ENCODE measurements at places on chromosomes 3 and 15.
A peak's percentile ranks its signal among the peaks of the same experiment; 100 is the strongest.

DNA sequence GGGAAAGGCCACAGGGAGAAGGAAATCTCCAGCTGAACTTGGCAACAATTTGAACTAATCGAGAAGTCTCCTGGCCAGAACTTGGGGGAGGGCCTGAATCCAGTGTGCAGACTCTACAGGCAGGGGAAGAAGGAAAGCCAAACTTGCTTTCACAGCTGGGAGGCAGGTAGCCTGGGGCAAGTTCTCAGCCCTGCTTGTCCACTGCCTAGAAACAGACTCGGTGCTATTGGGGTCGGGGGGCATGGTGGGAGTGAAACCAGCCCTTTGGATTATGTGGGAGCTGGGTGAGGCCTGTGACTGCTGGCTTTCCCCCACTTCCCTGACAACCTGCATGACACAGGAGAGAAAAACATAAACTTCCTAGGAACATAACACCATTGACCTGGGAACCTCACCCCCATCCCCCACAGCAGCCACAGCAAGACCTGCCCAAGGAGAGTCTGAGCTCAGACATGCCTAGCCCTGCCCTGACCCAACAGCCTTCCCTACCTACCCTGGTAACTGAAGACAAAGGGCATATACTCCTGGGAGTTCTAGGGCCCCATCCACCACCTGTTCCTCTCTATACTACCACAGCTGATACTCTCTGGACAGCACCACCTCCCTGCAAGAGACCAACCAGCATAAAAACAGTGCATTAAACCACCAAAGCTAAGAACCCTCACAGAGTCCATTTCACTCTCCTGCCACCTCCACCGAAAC lies 103.7 kb upstream of the MNS1 start:
- DNase-seq: no peak

DNA sequence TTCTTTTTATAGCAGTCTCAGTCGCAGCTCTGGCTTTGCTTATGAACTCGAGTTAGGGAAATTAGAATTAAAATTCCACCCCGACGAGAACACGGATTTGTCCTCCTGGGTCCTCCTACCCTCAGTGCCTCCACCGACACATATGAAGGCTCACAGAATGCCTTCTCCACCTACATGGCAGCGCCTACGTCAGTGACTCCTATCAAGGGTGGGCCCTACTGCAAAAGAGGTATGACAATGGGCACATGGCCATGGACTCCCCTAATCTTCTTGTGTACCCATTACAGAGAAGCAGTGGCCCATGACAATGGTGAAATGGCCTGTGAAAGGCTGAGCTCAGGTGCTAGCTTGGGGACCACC lies 173.0 kb upstream of the TLE3 start:
- DNase-seq: no peak

DNA sequence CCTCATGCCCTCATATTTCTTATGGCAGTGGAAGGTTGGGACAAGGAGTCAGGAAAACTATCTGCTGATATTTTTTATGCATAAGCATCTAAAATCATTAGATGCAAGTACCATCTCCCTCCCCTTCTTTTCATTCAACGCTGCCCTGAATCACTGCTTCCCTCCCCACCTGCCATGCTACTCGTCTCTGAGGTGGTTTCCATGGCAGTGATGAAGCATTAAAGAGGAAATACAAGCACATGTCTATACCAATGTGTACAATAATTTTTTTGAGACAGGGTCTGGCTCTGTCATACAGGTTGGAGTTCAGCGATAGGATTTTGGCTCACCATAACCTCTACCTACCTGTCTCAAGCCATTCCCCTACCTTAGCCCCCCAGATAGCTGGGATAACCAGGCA lies 67.5 kb upstream of the SETMAR start:
- DNase-seq: no peak

- no peak for DNase-seq
Observed at GRCh38 chr3:114504941-114505628, 211.3 kb downstream of the TIGIT start.

DNA sequence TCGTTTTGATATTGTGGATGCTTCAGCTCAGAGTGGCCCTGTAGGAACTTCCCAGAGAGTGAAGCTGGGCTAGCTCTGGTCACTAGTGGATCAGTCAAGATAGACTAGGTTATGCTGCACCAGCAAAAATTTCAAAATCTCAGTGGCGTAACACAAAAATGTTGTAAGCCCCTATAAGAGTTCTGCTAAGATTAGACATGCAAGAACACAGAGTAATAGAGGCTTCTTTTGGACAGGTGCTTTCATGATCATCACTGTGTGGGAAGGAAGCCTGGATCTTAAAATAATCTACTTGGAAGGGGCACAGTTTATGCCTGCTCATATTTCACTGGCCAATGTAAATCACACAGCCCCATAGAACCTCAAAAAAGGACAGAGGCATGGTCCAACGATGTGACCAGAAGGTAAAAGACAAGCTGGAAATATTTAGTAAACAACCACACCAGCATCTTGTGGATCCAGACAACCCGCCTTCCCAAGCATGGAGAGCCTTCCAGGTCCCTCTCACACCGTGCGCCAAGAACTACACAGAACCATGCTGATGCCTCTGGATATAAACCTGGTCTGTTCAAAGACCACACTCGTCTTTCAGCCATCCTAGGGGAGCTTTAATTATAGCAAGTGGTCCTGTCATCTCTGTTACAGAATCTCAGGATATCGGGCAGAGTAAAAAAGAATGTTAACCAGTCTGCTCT lies 554.3 kb downstream of the EPHB1 start:
- DNase-seq: no peak

DNA sequence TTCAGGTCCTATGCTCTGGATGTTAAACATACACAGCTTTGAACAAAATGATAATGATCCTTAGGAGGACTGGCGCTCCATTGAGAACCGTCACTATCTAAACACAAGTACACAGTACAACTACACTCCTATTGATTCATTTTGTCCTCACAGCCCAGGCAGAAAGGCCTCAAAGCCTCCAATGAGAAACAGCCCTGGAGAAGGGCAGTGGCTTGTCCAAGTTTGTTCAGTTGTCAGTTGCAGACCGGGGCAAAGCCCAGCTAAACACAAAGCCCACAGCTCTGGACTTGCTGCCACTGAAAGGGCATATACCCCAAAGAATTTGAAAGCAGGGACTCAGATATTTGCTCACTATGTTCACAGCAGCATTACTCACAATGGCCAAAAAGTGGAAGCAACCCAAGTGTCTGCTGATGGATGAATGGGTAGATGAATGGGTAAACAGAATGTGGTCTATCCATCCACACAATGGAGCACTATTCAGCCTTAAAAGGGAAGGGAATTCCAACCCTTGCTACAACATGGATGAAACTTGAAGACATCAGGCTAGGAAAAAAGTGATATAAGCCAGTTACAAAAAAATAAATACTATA lies 34.7 kb downstream of the NUP210 start:
- DNase-seq: no peak

- no peak for DNase-seq
Observed at GRCh38 chr15:88262064-88262463, 5.5 kb upstream of the NTRK3 start.

GRCh38 chr15:52529341-52529924 lies 753 bp upstream of the MYO5A start:
- no peak for DNase-seq

DNA sequence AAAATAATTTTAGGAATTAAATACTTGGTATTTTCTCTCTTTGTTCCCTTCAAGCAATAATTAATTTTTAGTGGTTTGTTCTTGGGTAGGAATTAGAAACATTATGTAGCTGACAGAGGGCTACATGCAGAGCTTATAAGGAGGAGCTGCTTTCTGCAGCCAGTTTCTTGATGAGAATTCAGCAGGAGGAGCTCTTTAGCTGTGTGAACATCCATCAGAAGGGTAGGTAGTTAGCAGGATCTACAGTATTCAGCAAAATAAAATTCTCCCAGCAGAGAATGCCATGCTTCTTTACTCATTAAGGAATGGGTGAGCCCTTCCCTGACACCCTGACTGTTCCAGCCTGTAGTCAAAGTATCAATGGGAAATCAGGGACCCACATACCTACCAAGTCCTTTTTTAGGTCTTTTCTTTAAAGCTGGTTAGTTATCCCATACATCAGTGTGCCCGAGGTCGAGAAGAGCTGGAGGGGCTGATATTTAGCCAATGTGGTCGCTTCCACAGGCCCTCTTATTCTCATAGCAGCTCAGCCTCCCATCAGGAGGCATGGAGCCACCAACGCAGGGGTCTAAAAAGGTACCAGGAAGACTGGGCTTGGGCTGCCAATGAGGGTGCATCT lies 54.0 kb downstream of the KCNAB1 start:
- DNase-seq: no peak

GRCh38 chr15:39692356-39693327 lies 90.0 kb downstream of the FSIP1 start:
- DNase-seq: no peak

GRCh38 chr3:48798998-48799397 lies 48.7 kb downstream of the PRKAR2A start:
- no peak for DNase-seq

DNA sequence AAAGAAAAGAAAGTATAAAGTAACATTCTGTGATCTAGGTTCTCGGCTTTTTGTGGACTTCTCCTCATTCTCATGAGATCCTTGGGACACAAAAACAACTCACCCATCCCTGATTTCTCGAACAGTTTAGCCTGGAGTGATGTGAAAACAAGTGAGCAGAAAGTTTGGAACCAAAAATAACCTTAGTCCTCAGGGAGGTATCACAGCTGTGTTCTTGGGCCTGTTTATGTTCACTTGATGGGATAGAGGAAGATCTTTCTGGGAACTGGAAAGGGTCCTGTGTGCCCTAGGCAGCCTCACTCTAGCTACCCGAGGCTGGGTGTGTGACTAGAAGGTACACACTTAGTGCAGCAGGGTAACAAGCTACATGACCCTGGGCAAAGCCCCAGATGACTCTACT lies 308.8 kb upstream of the PDZRN3 start:
- DNase-seq: no peak

DNA sequence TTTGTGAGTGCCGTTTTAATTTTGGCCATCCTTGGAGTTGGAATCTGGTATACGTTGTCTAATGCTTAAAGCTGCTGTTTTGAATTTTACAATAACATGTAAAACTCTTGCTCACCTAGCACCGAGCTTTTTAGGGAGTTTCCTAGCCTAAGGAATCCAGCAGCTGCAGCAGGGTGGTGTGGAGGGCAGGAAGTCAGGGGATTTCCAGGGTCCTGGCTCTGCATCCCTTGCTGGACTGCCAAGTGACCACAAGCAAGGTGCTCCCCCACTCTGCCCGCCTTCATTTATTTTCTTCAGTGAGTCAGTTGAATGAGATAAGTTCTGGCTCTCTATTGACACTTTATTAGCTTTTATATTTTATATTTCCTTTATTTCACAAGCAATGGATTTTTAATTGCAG lies 113.7 kb downstream of the ATG7 start:
- DNase-seq: no peak

DNA sequence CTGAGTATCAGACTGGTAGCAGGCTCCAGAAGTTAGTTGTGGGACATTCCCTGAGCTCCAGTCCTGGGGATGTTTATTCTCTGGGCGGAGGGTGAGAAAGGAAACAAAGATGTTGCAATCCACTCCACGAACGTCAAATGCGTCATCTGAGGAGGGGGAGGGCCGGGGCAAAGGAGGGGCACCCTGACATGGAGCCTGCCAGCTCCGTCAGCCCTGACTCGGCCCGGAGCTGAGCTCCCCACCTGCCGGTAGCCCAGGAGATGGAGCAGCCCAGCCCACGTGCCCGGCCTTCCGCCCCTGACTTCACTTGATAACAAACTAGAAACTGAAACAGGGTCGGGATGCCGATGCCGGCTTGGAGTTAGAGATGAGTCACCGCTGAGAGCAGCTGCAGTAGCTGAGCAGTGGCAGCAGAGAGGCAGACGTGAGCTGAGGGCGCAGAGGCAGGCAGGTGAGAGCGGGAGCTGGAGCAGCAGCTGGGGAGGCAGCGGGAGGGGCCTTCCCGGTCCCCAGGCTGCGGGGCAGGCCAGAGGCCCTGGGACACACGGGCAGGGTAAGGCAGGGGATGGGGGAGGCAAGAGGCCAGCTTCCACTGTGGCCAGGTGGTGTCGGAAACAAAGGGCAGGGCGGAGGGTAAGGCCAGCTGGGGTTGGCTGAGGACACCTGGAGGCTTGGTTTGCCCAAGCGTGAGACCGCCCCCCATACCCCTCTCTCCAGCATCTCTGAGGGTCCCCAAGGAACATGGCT lies at the start of gene ISG20:
TSS of gene ISG20 (plus strand) at position 391 of the 747 bp plus-strand sequence. CDS start at position 742, 351 bp downstream.
- peak; percentile 98 for DNase-seq

- no peak for DNase-seq
Observed at GRCh38 chr3:129855832-129856419, 37.6 kb downstream of the TMCC1 start.

DNA sequence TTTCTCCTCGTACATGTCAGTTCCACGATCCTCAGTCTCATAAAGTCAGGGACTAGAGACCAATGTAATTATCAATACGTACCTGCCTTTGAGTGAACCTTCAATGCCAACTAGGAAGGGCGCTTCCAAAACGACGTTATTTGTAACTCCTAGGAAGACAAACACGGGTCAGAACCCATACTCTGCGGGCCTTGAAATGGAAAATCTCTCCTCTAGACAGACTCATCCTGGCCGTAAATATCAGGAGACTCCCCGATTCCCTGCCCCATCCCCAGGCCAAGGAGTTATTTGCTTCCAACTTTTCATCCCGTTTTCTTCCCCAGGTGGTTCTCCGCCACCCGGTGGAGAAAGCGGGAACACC lies 578 bp downstream of the OIP5 start:
- no peak for DNase-seq

GRCh38 chr3:127722091-127722784 lies 49.5 kb downstream of the ABTB1 start:
- no peak for DNase-seq

DNA sequence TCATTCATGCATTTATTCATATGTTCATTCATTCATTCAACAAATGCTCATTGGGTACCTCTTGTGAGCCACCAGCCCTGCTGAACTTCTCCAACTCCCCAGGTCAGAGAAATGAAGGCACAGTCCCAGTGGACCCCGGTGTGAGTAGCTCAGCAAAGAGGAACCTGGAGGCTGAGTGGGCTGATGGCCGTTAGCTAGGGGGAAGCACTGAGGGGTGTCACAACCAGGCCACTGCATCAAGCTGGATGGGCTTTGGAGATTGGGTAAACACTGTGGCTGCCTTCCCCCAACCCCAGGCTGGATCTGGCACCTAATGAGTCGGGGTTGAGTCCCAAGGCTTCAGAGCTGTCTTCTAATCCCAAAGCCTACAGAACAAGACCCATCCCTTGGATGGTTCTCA lies 12.1 kb upstream of the ALAS1 start:
- no peak for DNase-seq

GRCh38 chr15:66891776-66892175 lies 173.6 kb upstream of the SMAD3 start:
- DNase-seq: no peak

Data from activated CD8-positive, alpha-beta memory T cell treated with anti-CD3 and anti-CD28 coated beads for 4 hours (primary cell).